ENCODE measurements at places on chromosomes 16 and 17.

DNA sequence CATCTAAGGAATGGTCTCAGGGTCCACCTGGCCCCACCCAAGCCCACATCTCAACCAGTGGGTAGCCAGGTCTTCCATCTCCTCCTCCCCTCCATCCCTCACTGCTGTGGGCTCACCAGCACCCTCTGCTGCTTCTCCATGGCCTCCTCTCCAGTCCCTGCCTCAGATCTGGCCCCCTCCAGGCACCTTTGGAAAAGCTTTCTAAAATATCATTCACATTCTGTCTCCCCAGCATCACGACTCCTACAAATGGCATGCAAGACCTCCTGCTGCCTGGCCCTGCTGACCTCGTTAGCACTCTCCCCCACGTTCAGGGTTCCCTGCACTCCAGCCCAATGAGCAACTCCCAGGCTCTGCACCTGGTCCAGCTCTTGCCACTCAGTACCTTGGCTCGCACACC is 13.7 kb downstream of the GLP2R start:
- DNase-seq, result no peak

DNA sequence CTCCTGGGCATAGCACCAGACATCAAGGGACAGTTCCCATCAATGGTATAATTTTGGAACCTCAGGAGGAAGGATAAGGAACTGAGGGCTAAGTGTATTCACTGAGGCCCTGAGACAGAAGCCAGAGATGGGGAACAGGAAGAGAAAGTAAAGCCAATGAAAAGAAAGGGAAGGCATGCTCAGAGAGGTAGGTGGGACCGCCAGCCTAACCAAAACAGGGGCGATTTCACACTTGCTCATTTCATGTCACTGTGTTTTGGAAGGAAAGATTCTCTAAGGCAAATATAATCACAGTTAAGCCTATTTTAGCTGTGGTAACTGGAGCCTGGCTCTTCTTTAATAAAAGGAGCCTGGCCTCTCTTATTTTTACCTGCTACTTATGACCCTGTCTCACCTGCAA is 411.1 kb downstream of the CDH13 start:
- DNase-seq, result no peak

GRCh38 chr17:80878876-80879722 is 112.5 kb upstream of the CHMP6 start:
- DNase-seq, result no peak

DNA sequence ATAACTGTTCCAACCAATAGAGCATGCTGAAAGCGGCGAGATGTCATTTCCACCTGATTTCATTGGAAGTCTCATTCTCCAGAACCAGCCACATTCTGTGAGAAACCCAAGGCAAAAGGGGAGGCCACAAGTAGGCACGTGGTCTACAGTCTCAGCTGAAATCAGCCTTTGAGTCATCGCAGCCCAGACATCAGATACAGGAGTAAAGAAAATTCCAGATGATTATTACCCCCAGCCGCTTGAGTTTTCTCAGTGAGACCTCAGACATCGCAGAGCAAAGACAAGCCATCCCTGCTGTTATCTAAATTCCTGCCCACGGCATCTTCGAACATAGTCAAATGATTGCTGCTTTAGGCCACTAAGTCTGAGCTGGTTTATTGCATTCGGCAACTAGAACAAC is 23.1 kb downstream of the STAT3 start:
- DNase-seq, result no peak

DNA sequence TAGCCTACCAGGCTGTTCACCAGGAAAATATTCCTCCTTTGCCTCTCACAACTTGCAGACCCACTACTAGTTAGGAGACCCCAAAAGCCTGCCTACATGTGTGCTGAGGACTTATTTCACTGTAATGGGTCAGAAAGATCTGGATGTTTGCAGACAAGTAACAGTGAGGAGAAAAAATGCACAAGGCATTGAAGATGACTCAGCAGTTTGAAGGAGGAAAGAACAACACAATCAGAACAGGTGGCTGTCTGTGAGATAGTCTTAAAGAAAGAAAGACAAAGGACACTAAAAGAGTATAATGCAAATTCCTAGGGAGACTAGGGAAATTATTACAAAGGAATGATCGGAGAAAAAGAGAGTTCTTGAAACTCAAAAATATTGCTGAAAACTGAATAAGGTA is 69.0 kb downstream of the ANKFN1 start:
- DNase-seq, result no peak

DNA sequence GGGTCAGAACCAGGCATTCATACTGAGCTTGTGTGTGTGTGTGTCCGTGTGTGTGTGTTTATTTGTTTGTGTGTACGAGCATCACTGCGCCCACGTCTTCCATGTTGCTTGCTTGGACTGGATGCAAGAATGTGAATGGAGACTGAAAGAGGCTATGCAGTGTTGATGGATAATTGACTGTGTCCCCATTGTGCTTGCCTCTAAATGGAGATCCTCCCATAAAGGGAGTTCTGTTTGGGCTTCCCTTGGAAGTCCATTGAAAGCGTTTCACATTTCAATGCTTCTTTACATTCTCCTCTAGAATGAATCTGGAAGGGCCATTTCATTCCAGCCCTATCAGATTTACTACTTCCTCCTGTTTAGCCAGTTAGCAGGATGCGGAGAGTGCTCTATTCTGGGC is 124.0 kb downstream of the GP2 start:
- DNase-seq, result no peak

GRCh38 chr16:3058139-3059030 is 7.1 kb upstream of the IL32 start:
- DNase-seq, result peak; percentile 53

DNA sequence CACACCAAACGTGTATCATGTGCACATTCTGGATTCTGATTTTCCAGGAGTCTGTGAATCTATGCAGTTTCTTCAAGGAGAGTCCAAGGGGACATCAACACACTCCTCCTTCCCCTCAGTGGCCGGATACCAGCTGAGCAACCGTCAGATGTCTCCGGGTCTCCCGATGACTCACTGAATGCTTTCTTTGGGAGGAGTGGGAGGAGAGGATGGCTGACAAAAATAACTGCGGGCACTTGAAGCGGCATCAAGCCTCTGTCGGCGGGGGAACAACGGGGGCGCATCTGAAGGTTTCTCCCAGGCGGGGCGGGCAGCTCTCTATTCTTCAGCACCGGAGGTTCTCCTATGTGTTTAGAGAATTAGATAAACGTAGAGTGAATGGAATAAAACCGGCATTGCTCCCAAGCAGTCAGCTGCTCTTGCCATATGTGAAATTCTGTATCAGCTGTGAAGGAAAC is 24.6 kb upstream of the LRRC75A start:
- DNase-seq, result no peak

DNA sequence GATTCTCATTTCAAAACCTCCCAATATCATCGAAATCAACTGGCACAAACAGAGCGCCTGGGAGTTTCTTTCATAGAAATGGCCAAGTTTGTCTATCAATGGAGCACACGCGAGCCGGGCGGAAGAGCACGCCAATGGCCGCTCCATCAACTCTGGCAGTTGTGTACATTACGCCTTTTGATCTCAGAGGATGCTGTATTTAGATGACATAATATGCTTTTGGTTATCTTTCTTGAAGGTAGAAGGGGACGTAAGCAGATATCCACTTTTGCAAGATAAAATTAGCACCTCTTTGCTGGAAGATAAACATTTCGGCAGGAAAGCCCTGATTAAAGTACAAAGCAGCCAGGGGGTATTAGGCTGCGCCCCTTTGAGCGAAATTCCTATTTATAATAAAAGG is 287.4 kb downstream of the IRF8 start:
- DNase-seq, result no peak

- peak; percentile 41 for DNase-seq
Observed at GRCh38 chr17:30031214-30031869, 85.3 kb upstream of the NSRP1 start.

DNA sequence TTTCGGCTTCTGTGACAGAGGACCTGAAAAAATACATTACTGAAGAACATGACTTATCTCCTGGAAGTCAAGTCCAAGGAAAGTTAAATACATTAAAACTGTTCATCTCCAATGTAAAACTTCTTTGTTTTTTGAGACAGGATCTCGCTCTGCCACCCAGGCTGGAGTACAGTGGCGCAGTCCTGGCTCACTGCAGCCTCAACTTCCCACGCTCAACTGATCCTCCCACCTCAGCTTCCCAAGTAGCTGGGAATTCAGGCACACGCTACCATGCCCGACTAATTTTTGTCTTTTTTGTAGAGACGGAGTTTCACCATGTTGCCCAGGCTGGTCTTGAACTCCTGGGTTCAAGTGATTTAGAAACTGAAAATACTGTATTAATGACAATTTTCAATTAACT is 9.7 kb upstream of the TERB1 start:
- DNase-seq, result no peak

DNA sequence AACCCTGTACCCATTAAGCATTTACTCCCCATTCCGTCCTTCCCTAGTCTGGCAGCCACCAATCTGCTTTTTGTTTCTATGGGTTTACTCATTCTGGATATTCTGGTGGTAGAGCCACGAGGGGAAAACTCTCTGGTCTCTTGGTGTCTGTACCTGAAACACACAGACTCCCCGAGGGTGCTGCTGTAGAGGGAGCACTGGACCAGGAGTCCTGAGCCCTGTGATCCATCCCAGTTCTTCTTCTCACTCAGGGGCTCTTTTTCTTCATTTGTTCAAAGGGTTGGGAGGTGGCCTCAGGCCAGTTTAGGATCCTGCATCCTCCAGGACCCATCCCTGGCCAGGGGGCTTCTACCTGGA is 14.1 kb downstream of the HEXIM2 start:
- no peak for DNase-seq

GRCh38 chr16:50440531-50440930 is 71.7 kb upstream of the BRD7 start:
- no peak for DNase-seq

DNA sequence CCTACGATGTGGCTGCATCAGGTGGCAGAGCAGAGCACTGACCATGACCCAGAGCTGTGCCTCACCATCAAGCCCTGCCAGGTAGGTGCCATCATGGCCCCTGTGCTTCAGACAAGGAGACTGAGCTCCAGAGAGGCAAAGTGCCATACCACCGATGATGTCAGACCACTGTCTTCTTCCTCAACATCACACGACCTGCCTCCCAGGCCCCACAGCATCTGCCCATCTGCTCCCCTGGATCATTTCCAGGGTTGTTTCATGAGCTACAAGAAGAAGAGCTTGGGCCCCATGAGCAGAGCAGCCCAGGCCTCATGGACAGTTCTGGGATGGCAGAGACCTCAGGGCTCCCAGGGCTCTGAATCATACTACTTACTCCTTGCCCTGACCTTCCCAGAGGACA is 9.9 kb downstream of the XYLT1 start:
- DNase-seq, result no peak

- DNase-seq, result no peak
Observed at GRCh38 chr17:62178579-62178978, 113.5 kb upstream of the MED13 start.

- DNase-seq, result peak; percentile 54
Observed at GRCh38 chr16:29825145-29826044, 5.1 kb downstream of the MVP start.

- no peak for DNase-seq
Observed at GRCh38 chr16:1288813-1289476, 20.5 kb upstream of the UBE2I start.

- no peak for DNase-seq
Observed at GRCh38 chr17:61524319-61524718, 66.7 kb downstream of the NACA2 start.

DNA sequence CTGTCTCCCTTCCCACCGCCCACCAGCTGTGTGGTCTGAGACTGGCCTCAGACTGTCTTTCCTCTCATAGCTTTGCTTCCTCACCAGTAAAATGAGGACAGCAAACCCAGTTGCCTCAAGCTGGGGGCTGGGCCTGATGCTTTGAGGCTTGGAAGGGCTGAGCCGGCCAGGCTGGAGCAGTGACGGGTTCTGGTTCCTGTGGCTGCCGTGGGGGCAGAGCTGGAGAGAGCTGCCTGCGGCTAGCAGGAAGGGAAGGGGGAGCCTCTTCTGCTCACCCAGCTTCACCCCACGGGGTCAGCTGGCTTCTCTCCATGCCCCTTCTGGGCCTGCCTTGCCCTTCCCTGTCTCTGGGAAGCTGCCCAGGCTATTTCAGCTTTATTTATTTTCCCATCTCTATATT is 23.7 kb downstream of the LASP1 start:
- no peak for DNase-seq

- DNase-seq, result no peak
Observed at GRCh38 chr17:14428648-14429029, 127.8 kb downstream of the HS3ST3B1 start.

GRCh38 chr17:77356109-77356689 is 215.4 kb downstream of the SEC14L1 start:
- DNase-seq, result no peak

DNA sequence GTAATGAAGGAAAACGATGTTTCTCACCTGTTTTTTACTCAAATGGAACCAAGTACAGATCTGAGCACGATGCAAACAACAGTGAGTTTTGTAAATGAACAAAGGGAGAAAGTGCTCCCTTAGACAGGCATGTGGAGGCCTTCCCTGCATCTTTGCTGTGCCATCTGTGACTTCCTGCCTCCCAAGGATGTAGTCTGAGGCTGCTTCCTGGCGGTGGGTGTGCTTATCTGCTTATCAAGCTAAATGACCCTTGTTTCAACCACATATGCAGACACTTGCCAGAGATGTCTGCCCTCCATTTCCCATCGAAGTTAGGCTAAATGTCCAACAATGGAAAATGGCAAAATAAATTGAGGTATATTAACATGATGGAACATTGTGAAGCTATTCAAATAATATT is 34.6 kb downstream of the RGS9 start:
- no peak for DNase-seq

- DNase-seq, result no peak
Observed at GRCh38 chr17:8506145-8506544, 70.5 kb downstream of the NDEL1 start.

- no peak for DNase-seq
Observed at GRCh38 chr16:10813099-10813455, 5.5 kb downstream of the TVP23A start.

GRCh38 chr17:63433746-63434591 is 12.1 kb downstream of the CYB561 start:
- DNase-seq, result no peak

- no peak for DNase-seq
Observed at GRCh38 chr17:35906191-35906925, 24.2 kb downstream of the RDM1 start.

GRCh38 chr17:44310609-44311376 is 2.4 kb downstream of the RUNDC3A start:
- DNase-seq, result no peak

GRCh38 chr17:8746501-8747236 is 2.0 kb upstream of the CCDC42 start:
- no peak for DNase-seq

- no peak for DNase-seq
Observed at GRCh38 chr17:14320734-14321475, 20.0 kb downstream of the HS3ST3B1 start.

DNA sequence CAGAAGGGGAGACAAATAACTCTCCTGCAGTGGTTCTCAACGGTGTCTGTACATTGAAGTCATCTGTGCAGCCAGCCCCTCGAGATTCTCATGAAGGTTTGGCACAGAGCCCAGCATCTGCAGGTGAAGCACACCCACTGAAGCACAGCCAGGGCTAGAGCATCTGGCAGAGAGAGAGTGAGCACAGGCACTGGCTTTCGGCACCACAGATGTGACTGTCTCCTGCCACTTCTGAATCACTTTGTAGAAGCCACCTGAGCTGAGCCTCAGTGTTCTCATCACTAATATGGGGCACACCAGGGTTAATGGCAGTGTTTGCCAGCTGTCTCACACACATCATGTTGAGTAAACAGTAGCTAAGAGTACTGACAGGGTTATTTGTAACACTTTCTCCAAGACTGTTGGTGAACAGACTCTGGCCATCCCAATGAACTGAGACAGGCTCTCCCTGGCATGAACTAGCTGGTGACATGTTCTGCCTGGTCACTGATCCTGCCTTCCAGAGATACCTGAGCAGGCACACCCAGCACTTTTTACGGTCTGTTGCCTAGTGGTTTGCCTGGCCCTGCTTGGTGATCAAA is 10.9 kb downstream of the HSPB9 start:
- no peak for DNase-seq
